ENCODE measurements at places on chromosomes 16 and 17.

GRCh38 chr17:59440757-59441463 is 109.5 kb downstream of the YPEL2 start:
- DNase-seq = peak; percentile 76

- DNase-seq = no peak
These were observed 65.8 kb downstream of the WSCD1 start for GRCh38 chr17:6135996-6136395.

DNA sequence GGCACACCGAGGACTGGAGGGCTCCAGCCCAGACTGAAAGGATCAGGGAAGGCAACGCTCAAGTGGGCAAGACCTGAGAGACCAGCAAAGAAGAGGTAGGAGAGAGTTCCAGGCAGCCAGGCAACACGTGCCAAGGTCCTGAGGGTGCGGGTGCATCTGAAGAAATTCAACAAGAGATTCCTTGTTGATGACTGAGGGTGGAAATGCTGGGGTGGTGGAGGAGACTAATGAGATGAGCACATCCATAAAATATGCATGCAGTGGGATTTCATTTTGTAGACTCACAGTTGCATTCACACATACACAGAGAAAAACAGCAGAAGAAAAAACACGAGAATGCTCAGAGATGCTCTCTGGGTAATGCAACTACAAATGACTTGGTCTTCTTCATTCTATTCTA is 154.8 kb upstream of the FOXF1 start:
- peak; percentile 58 for DNase-seq

- no peak for DNase-seq
These were observed 17.7 kb downstream of the EFCAB5 start for GRCh38 chr17:29958947-29959657.

- DNase-seq = no peak
These were observed 4.7 kb upstream of the SMTNL2 start for GRCh38 chr17:4579678-4580077.

DNA sequence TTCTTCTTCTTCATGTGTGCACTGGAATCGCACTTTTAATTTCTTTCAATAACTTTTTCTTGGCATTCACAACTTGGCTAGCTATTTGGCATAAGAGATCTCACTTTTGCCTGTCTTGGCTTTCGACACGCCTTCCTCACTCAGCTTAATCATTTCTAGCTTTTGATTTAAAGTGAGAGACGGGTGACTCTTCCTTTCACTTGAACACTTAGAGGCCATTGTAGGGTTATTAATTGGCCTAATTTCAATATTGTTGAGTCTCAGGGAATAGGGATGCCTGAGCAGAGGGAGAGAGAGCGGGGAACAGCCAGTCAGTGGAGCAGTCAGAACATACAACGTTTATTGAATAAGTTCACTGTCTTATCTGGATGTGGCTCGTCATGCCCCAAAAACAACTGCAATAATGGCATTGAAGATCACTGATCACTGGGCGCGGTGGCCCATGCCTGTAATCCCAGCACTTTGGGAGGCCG is 200.3 kb downstream of the SEC14L1 start:
- no peak for DNase-seq

DNA sequence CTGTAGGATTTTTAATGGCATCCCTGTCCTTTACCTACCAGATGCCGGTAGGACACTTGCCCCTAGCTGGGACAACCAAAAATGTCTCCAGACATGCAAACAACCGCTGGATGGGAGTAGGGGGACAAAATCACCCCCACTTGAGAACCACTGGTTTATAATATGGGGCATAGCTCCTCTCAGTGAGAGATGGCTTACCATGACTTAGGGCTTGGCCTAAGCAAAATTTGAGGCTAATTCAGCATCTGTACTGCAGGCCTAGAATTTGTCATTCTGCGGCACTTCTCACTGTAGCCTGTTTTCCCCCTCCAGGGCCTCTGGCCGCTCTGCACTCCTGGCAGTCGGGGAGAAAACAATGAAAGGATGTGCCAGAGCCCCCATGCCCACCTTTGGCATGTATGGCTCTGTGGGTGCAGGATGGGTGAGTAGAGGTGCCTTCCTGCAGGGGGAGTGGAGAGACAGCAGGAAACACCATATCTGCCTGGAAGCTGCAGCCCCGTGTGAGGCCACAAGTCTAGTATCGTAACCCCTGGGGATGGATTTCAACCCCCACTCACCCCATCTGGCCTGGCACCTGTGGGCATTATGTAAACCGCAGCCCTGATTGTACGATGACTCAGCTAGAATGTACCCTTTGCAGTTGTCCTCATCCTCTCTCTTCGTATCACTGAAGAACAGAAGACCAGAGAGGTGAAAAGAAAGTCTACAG is 268.1 kb downstream of the SOX9 start:
- no peak for DNase-seq

DNA sequence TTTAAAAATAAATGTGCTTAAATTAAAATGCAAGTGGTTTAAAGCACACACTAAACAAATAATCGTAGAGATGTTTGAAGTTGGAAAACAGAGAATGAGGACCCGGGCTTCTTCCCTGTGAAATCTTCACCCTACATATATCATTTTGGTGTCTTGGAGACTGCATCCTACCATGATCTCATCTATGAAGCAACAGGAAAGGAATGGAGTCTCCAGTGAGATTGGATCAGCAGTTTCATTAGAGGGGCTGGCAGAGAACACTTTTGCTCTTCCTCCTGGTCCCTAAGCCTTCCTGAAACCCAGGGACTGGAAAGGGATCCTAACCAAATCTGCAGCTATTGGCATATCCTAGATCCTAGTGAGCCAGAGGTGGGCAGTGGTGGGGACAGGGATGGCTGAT is 85.0 kb downstream of the GRIN2A start:
- no peak for DNase-seq

GRCh38 chr17:80880648-80880985 is 111.0 kb upstream of the CHMP6 start:
- no peak for DNase-seq

DNA sequence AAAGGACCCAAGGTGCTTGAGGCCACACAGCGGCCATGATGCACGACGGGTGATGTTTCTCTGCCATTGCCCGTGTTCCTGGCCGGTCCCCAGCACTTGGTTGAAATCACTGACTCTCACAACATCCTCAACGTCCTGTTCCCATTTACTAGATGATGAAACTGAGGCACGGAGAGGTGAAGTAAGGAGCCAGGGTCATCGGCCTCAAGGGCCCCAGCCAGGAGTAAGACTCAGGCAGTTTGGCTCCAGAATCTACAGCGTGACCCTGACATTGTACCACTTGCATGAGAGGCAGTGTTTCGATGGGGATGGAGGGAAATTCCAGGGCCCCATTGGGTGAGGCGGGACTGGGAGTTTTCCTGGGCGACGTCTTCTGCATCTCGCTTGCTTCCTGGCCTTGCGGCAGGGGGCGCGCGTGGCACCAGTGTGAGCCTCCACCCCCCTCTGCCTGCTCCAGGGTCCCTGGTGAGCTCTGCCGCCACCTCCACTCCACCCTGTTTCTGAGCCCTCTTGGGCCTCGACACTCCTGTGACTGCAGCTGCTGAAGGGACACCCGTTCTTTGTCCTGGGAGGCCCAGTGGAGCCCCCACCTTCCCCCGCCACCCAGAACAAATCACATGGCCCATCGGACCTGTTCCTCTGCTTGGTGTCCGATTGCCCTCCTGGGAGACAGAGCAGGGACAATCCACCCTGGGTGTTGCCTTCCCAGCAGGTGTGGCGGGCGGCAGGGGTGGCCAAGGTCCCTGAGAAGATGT is 133.0 kb upstream of the GSE1 start:
- no peak for DNase-seq

- no peak for DNase-seq
These were observed 36.4 kb upstream of the CD300E start for GRCh38 chr17:74659889-74660288.
